ENCODE measurements at places on chromosomes 11 and 22.

DNA sequence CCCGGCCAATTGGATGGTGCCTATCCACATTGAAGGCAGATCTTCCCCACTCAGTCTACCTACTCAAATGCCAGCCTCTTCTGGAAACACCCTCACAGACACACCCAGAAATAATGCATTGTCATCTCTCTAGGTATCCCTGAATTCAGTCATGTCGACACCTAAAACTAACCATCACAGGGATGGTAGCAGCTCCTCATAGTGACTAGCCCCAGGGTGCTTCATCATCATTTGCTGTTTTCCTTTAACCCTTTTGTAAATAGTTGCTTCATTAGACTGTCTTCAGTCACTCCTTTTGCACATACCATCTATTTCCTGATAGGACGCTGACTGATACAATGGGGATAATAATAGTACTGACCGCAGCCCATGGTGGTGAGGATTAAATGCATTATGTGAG is 18.8 kb upstream of the AMOTL1 start:
- no peak for DNase-seq

- DNase-seq: no peak
These were observed 490.3 kb downstream of the METTL15 start for GRCh38 chr11:28598531-28598930.

- DNase-seq: no peak
These were observed 17.4 kb downstream of the TUB start for GRCh38 chr11:8098361-8098760.

- no peak for DNase-seq
These were observed 946.9 kb downstream of the BRD1 start for GRCh38 chr22:48880749-48881148.
